ENCODE measurements at places on chromosomes 4 and X.

DNA sequence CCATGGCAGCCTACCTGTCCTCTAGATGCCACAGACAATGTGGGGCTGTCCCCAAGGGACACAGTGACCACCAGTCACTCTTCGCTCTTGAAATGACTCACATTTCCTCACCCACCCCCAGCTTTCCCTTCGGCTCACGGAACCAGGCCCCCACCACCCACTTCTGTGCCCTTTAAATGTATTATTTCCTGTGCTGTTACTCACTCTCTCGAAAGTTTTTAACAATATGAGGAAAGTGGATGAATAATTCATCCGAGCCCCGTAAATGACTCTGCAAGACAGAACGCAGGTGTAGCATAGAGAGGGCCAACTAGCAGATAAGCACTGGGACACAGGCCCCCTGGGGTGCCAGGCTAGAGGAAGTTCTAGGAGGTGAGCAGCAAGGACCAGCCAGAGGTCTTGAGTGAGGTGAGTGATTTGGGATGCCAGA lies 179.5 kb upstream of the TBL1X start:
- DNase-seq, result no peak

DNA sequence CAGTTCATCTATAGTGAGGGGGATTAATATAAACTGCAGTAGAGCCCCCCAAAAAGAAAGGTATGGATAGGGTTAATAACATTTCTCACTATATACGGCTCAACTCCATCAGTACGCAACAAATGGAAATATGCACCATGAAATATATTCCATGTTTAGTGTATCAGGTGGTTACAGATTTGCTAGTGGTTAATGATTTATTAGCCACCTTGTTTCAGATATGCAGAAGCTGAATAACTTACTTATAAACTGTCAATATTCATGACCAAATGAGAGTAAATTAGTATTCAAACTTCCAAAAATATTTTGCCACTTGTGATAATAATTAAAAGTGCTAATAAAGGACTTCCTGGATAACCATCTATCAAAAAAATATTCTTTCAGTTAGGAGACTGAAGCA lies 14.8 kb downstream of the AMTN start:
- no peak for DNase-seq

DNA sequence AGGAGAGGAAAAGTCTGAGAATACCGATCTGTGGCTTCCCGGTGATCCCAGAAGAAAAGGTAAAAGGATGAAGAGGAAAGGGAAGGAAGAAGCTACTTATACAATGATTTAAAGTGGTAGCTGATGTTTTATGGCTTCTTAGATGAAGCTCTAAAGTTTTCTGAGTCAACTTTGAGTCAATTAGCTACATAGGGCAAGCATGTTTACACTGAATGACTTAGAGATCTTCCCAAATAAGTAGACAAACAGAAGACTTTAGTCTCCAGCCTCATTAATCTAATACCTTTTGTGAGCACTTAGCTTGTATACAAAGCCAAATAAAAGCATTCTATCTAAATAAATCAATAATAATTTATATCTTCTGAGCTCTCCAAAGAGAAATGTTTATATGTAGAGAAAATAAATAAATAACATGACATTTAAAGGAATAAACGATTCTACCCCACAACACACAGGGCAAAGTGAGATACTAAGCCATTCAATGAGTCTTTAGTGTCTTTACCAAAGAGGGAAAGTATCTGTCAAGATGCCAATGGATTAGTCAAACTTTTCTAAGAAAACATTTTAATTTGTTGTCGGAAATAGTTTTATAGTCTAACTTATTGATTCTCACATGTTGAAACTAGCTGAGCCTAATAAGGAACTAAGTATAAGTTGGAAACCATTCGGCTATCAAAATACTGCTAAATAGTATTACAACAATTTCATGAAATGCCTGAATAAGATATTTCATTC lies 46.0 kb upstream of the TMEM184C start:
- DNase-seq, result peak; percentile 17

GRCh38 chr4:8324640-8325239 lies 55.2 kb downstream of the HTRA3 start:
- no peak for DNase-seq

GRCh38 chr4:156888762-156889161 lies 82.8 kb downstream of the PDGFC start:
- no peak for DNase-seq

DNA sequence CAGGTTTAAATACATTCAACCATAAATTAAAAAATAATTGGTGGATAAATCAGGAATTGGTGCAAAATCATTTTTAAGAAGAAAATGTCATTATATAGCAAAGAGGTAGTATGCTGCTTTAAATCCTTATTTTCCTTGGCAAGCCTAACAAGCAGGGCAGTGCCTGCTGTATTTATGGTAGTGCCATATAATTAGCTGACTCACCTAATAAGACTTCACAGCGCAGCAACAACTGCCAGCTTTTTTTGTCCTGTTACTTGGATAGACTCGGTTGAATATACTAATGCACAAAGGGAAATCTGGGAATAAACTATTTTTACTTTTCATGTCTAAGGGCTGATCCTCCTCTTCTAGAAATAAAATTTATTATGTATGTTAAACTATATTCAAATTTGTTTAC lies 99.1 kb downstream of the SNCA start:
- DNase-seq, result no peak

- DNase-seq, result peak; percentile 51
Measured at GRCh38 chrX:44935640-44936039, 62.7 kb downstream of the KDM6A start.

DNA sequence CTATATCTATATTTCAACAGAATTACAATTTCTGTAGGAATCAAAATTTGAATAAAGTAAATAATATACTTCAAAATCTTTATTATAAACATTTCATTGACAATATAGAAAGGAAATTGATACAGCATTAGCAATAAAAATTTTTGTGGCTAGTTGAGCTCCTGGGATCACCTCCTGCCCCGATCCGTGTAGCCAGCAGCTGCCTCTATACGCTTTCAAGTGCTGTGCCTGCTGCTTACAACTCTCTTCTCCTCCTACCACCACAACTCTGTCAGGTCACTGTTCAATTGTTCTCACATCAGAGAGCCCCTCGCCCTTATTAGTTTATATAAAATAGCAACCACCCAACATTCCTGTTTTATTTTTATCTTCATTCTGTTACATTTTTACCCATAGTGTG lies 27.6 kb downstream of the INPP4B start:
- no peak for DNase-seq

All from LNCaP clone FGC (cell line).